ENCODE measurements at places on chromosomes 1 and 21.
A peak's percentile ranks its signal among the peaks of the same experiment; 100 is the strongest.

- DNase-seq: no peak
Observed at GRCh38 chr1:151819976-151820623, 11.5 kb downstream of the RORC start.

- peak; percentile 45 for DNase-seq
Observed at GRCh38 chr1:24846671-24847070, 83.4 kb downstream of the RUNX3 start.

DNA sequence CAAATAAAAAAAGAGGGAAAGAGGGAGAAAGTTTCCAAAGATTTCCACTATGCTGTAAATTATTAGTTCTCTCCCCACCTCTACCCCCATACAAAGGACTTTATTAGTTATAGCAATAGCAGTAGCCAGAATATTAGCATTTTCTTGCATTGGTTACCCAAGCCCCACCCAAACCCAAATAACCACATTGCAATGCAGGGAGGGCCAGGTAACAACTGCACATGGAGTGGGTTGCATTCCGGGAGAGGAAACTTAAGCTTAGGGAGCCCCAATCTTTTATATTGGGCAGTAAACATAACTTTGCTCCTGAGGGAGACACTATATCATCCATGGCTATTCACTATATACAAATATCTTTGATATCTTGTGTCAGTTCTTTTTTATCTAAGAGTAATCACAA is 6.0 kb downstream of the ADIPOR1 start:
- no peak for DNase-seq

DNA sequence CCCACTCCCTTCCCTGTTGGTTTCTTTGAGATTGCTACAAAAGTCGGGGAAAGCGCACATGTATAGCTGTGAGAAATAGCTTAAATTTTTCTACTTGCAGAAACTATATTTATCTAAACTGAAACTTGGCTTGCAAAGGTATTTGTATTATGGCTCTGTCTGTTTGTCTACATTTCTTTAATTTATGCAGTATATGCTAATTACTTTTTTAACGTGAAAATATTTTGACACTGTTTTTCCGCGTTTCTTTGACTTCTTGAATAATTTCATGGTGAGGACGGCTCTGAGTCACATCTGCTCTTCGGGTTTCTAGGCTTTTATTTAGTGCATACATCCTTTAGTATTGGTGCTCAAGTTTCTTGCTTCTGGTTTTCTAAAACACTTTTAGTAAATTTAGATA is 182.1 kb upstream of the ZRANB2 start:
- no peak for DNase-seq

- no peak for DNase-seq
Observed at GRCh38 chr1:47709019-47709871, 271.4 kb downstream of the FOXD2 start.

GRCh38 chr21:44817506-44817880 is 369 bp downstream of the SUMO3 start:
- peak; percentile 96 for DNase-seq

DNA sequence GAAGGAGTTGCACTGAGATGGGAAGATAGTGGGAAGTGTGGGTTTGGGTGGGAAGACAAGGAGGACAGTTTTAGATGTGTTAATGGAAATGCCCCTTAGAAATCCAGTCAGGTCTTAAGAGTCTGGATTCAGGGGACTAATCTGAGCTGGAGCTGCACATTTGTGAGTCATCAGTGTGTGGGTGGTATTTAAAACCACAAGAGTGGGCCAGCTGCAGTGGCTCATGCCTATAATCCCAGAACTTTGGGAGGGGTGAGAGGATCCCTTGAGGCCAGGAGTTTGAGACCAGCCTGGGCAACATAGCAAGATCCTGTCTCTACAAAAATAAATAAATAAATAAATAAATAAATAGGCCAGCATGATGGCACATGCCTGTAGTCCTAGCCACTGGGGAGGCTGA is 40.9 kb upstream of the SLC6A9 start:
- peak; percentile 27 for DNase-seq

DNA sequence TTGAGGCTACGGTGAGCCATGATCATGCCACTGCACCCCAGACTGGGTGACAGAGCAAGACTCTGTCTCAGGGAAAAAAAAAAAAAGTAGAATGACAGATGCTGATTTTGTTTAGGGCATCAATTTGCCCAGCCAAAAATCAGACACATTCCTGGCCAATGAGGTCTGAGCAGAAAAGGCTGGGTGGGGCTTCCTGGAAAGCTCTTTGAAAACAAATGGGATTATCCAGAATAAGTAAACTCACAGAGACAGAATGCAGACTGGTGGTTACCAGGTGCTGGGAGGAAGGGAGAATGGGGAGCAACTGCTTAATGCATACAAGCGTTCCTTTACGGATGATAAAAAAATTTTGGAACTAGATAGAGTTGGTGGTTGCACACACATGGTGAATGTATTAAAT is 10.1 kb upstream of the CITED4 start:
- DNase-seq: no peak

DNA sequence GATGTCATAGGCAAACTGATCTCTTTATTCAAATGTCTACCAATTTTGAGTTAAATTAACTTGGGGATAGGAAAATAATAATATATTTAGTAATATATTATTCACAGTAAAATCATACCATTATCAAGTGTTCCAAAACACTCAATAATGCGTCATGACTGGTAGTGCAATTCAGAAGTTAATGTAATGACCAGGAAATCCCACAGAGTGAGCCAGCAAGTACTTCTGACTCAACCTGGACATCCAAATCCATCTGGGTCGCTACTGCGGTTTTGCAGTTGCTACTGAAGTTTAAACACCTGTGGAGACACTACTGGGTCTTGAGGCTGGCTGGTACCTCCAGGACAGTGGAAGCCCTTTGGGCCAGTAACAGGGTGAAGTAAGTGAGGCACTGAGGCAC is 44.8 kb downstream of the DPYD start:
- no peak for DNase-seq

DNA sequence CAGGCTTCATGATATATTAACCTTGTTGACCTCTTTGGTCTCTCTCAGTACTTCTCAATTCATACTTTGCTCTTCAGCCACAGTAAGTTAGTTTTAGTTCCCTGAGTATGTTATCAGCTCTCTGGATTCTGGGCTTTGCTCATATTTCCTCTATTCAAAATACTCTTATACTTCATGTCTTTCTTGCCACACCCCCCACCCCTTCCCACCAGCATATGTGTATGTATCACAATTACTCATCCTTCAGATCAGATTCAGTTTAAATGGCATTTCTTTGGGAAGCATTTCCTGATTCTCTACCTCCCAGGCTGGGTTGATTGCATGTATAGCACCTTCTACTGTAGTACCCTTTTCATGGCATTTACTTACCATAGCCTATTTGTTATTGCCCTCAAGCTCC is 28.3 kb downstream of the SLC30A7 start:
- no peak for DNase-seq

DNA sequence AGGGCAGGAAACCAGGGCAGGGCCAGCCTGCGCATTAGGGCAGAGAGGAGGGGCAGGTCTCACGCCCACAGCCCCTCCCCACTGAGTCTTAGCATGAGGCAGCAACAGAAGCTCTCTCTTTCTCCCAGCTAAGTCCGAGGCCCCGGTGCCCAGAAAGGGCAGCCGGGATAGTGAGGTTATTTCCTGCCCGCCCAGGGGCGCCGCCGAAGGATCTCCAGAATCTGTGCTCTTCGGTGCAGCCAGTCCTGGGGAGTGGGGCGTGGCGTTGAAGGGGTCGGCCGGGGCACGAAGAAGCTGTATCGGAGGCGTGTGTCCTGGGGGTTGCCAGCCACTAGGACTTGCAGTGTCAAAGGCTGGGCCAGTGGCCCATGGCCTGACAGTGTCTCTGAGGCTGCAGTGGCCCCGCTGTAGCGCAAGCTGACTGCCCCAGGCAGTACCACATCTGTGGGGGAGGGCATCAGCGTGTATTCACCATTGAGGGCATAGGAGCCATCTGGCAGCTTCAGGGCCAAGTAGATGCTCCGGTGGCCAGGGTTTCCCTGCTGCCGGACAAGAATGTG is 7.8 kb downstream of the ADAMTS4 start:
- DNase-seq: no peak

- DNase-seq: no peak
Observed at GRCh38 chr1:147177611-147178380, 5.5 kb upstream of the PRKAB2 start.

Data from posterior cingulate gyrus (tissue), 11 donors.